ENCODE measurements at places on chromosomes 4 and X.

- no peak for DNase-seq
These were observed 122.1 kb upstream of the MAGEC2 start for GRCh38 chrX:142327182-142327581.

DNA sequence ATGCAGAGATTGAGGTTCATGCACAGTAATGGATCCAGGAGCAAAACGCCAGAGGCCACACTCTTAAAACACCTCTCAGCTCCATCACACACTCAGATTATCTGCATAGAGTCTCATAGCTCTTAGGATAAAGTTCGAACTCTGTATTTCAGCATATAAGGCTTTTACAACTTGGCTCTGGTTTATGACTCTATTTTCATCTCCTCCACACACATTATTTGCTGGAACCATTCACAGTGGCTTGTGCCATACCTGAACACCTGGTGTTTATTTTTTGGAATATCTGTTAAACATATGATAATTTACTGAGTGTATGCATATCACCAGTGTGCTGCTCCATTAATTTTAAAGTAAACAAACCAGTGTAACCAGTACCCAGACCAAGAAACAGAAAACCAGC, 27.2 kb downstream of the RASL11B start:
- DNase-seq, result no peak

GRCh38 chr4:12471193-12471592, 1012.9 kb downstream of the RAB28 start:
- no peak for DNase-seq

GRCh38 chrX:12866451-12867377, at the start of gene TLR7:
Gene TLR7, plus strand, starts transcription at chrX:12867072. Its CDS starts 507 bp downstream, at chrX:12867579.
- DNase-seq, result no peak

DNA sequence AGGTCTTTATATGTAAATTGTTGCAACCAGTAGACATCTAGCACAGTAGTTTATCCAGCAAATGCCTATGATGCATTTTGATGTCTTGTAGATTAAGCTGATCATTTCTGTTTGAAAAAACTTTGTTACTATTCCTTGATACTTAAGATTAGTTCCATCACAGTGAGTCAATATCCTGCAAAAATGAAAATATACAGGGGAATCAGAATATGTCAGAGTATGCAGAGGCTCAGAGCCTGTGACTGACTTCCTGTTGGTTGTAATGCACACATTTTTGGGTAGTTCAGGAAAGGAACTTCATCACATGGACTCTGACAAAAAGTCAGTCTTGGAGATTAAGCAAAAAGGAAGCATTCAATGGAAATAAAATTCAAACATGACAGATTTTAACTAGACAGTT, 815.5 kb downstream of the FAT4 start:
- no peak for DNase-seq

DNA sequence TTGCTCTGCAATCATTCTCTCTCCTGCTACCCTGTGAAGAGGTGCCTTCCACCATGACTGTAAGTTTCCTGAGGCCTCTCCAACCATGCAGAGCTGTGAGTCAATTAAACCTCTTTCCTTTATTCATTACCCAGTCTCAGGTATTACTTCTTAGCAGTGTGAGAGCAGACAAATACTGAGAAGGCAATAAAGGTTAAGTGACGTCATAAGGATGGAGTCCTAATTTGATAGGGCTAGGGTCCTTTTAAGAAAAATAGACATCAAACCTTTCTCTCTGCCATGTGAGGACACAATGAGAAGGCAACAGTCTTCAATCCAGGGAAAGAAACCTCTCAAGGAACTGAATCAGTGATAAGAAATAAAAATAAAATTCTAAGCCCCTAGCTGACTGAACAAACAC, 1262.7 kb downstream of the FAM133A start:
- DNase-seq, result no peak

DNA sequence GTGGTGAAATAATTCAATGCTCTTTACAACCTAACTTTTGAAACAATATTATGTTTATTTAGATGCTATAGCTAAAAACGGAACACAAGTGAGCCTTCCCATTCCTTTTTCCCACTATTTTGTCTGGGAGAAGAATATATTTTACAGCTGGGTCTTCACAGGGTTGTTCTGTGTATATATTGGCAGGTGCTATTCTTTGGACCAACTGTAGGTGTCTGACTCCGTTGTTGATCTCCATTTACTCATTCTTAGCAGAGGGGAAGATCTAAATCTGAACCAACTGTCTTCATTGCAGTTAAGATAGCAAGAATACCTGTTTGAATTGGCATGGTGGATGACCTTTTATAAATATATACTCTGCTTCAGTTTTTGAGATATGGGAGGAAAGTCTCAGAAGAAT, 257.4 kb downstream of the CFAP299 start:
- DNase-seq, result no peak

DNA sequence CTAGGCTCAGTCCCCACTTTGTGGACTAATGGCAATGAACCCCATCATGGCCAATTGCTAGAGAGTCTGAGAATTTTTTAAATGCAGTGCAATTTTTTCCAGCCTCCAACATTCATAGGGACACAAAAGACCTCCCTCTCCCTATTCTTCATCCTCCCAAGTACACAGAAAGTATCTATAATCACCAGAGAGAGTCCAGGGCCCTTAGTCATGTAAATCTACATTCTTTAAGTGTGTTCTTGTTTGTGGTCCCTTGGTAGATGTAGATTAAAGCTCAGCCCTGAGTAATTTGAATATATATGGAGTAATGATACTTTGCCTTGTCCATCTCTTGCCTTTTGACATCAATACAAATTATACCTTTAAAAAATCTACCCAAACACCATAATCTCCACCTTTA, 51.3 kb upstream of the ATXN3L start:
- no peak for DNase-seq

DNA sequence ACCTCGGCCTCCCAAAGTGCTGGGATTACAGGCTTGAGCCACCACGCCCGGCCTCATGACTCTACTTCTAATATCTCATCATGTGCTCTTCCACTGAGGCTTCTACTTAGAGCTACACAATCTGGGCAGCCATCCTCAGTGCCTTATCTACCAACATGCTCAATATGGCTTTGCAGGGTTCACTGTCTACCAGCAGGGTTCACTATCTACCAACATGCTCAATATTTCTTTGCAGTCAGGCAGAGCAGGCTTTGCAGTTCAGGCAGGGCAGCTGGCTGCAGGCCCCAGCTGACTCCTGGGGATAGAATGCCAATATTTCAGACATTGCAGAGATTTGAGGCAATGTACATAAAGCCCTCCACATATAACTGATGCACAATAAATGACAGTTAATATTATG, 47.5 kb downstream of the PKD2 start:
- DNase-seq, result peak; percentile 36

DNA sequence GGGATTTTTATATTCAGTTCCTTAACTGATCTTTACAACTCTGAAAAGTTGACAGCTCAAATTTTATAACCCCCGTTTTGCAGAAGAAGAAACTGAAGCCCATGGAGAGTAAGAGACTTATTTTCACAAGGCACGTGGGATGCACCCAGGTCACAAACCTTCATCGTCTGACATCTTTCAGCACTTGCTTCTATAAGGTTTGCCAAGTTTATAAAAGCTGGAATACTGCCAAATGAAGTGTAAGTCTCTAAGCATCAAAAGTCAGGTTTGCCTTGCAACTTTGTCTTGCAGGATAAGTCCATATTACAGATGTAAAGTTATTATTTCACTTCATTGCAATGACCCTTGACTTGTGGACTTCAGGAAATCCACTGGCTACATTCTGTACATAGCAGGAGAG, 6.3 kb upstream of the KCNIP4 start:
- no peak for DNase-seq

DNA sequence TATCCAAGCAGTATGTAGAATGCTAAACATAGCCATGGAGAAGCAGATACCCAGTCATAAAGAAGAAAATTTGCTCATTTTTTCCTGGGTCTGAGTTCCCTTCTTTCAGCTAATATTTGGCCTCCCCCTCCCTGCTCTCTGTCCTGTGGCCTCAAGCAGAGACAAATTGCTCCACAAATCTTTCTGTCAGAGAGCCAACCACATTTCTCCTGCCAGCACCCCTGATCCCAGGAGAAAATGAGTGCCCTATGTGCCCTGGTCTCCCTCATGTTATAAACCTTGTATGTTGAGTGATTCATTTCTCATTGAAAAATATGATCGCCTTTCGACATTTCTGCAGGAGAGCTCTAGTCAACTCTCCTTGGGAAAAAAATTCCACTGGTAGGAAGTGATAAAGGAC, 82.0 kb downstream of the TMEM156 start:
- no peak for DNase-seq

GRCh38 chr4:86160426-86160825, 199.4 kb downstream of the MAPK10 start:
- DNase-seq, result no peak

Data from NCI-H524 (cell line).